ENCODE measurements at places on chromosomes 3 and 15.

GRCh38 chr3:168165390-168166269, 69.9 kb upstream of the GOLIM4 start:
- DNase-seq = no peak

DNA sequence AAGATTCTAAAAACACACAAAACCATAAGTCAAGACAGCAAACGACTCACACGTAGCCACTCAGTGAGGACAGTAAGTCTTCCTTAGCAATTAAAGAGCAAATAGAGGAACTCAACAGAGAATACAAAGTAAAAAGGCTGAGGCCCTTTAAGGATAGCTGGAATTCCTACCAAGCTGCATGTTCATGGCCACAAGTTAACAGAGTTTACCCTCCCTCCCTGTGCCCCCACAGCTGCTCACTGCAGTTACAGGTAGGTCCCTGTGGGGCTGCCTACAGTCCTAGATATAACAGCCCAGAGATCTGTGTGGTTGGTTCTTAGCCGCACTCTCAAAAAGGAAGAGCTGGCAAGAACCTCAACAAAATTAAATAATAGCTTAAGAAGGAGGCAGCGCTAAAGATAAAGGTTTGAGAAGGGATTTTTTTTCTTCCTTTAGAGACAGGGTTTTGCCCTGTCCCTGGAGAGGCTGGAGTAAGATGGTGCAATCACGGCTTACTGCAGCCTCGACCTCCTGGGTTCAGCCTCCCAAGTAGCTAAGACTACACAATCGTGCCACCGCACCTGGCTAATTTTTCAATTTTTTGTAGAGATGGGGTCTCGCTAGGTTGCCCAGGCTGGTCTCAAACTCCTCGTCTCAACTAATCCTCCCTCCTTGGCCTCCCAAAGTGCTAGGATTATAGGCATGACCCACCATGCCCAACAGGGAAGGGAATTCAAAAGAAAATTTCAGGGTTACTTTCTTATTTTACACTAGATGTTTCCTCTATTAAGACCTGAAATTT, 19.3 kb downstream of the SFMBT1 start:
- no peak for DNase-seq

- DNase-seq = no peak
Measured at GRCh38 chr15:35987056-35987455, 441.1 kb upstream of the DPH6 start.

GRCh38 chr15:40981186-40981585, 27.9 kb downstream of the CHAC1 start:
- DNase-seq = no peak

DNA sequence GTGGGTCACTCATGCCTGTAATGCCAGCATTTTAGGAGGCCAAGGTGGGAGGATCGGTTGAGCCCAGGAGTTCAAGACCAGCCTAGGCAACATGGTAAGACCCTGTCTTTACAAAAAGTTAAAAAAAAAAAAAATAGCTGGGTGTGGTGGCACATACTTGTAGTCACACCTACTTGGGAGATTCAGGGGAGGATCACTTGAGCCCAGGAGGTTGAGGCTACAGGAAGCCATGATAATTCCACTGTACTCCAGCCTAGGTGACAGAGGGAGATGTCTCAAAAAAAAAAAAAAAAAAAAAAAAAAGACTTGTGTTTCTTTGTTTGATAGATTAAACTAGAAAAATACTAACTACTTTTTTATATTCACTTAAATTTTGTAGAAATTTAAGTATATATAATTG, 14.6 kb downstream of the RAB7A start:
- DNase-seq = no peak

- peak; percentile 72 for DNase-seq
Measured at GRCh38 chr3:48661501-48662144, 1.1 kb downstream of the CELSR3 start.

GRCh38 chr3:191476066-191476772, 15.3 kb downstream of the PYDC2 start:
- no peak for DNase-seq

GRCh38 chr3:134333522-134334181, 40.6 kb downstream of the AMOTL2 start:
- DNase-seq = no peak

GRCh38 chr3:71016178-71016845, 567.2 kb downstream of the FOXP1 start:
- DNase-seq = no peak

DNA sequence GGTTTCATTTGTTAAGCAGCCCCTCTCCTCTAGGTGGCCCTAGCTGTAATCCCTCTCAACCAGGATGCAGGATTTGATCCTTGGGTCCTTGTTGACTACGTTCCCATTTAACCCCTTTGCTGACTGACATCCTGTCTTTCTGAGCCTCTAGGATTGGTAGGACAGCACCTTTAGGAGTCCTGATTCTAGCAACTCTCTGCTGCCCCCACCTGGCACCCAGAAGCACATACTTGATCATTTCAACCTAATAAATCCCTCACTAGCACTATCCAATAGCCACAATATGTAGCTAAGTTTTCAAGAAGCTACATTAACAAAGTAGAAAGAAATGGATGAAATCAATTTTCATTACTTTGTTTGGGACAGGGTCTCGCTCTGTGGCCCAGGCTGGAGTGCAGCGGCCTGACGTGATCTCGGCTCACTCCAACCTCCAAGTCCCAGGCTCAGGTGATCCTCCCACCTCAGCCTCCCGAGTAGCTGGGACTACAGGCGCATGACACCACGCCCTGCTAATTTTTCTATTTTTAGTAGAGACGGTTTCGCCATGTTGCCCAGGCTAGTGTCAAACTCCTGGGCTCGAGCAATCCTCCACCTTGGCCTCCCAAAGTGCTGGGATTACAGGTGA, 28.3 kb downstream of the RSL24D1 start:
- DNase-seq = peak; percentile 2

DNA sequence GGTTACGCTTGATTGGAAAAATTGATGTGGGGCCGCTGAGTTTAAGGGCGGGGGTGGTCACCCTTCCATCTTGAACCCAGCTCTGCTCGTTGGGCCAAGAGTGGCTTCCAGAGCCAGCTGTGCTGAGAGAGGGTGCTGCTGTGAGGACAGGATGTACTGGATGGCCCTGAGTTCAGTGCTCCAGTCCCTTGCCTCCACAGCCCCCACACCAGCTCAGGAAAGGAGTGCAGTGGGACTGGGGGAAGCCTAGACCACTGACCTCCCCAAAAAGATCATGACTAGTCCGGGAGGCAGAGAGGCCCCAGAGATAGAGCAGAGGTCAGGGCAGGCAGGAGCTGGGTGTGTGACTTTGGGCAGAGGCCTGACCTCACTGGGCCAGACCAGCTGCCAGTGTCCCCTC, 4.0 kb upstream of the PTH1R start:
- no peak for DNase-seq

DNA sequence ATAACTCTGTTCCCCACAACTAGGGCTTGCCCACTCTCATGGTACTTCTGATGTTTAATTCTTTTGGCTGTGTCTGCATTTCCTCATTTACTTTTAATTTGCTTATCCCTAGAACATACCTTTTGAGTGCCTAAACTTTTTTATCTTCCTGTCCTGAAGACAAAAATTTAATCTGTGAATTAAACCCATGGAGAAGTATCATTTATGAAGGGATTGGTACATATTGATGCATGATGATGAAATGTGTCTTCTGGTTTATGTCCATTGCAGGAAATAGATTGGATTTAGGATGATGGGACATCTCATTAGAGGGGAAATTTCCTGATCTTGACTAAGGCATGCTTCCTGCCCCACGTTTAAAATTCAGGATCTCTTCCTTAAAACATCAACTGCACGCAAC, 109.5 kb downstream of the PGPEP1L start:
- DNase-seq = no peak

DNA sequence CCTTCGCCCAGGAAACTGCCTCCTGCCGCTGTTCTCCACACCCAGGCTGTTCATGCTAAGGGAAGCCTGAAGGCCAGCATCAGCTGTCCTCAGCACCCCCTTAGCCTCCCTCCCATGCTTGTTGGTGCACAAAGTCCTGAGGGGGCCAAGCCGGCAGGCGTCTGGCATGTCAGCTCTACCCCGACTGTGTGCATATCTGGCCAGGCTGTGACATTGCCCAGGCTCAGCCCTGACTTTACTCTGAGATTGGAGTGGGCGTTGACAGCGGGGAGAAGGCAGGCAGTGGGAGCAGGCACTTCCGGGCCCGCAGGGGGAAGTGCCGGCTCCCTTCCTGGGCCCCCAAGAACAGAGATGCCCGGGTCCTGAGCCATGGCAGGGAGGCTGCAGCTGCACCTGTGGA, 492.2 kb downstream of the AGBL1 start:
- no peak for DNase-seq

DNA sequence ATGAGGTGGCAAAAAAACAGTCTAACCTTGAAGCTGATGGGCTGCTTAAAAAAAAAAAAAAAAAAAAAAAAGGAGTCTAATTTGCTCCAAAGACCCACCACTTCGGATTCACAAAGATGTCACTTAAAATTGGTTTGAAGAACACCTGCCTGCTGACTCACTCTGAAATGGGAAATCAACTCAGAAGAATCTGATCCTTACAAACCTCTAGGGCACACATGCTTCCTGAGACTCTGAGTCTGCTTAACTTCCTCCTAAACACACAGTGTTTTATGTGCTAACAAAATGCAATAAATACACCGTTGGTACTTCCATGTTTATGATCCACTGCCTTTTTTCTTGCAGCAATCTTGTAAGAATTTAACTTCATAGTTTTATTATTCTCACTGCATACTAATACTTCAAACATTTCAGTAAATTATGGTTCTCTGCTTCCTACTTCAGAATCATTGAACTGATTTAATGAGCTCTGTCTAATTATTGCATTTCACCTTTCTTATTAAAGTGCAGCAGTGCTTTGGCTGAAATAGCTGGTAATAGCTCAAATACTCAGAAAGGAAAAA, 73.0 kb upstream of the FRMD4B start:
- DNase-seq = no peak

GRCh38 chr3:43950775-43951174, 260.0 kb downstream of the ABHD5 start:
- DNase-seq = no peak

- no peak for DNase-seq
Measured at GRCh38 chr3:117567906-117568305, 858.3 kb downstream of the TUSC7 start.

All from activated CD8-positive, alpha-beta memory T cell treated with anti-CD3 and anti-CD28 coated beads for 48 hours (primary cell).